ENCODE measurements at places on chromosomes 16 and 17.

- DNase-seq: no peak
These were observed 95.1 kb downstream of the METRNL start for GRCh38 chr17:83174362-83175118.

DNA sequence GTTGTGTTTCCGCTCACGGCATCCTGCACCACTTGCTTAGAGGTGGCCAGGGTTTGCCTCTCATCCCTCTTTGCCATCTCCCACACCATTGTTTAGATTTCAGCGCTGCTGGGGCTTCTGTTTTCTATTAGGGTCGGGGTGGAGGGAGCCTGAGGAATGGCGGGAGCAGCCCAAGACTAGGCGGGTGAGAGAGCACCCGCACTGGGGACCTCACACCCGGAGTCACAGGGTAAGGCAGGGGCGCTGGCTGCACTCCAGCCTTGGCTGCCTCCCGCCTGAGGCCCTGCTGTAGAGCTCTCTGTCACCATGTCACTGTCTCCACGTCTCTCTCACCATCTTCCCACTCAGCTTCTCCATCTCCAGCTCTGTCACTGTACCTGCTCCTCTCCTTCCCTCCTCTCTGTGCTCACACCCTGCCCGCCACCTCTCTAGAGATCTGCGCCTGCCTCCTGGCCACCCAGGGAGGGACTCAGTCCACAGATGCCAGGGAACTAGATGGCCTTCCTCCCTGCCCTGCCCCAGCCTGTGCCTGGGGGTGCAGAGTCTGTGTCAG is 32.8 kb upstream of the ABCC3 start:
- no peak for DNase-seq

GRCh38 chr17:20171741-20172365 is 162.7 kb downstream of the SPECC1 start:
- no peak for DNase-seq

GRCh38 chr17:1379930-1380313 is 20.1 kb downstream of the YWHAE start:
- no peak for DNase-seq

GRCh38 chr16:68088130-68088972 is 3.2 kb downstream of the NFATC3 start:
- DNase-seq: no peak

DNA sequence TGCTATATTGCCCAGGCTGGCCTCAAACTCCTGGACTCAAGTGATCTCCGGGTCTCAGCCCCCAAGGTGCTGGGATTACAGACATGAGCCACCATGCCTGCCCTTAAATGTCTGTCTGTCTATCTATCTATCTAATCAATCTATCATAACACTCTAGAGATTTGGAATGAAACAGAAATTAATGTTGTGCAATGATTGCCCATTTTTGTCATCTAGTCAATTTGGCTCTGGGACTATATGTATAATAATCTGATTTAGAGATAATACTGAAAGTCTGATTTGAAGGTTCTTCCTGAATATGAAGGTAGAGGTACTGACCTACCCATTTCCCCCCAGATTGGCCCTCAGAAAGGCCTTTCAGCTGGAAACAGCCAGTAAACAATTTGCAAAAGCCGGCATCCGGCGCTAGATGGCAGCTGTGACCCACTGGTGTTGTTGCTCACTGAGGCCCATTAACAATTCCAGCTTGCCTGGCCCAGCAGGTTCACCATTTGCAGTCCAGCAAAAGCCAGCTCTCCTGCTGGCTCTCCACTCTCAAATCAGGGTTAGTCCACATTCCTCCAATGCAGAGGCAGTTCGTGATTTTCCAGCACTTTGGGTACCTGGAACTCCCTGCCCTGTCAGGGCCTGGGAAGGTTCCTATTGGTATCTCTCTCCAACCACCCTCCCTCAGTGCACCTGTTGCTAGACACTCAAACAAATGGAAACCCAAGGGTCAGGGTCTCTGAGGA is 22.9 kb upstream of the C16orf87 start:
- DNase-seq: peak; percentile 76

GRCh38 chr17:4843321-4844000 is 10.3 kb downstream of the MINK1 start:
- DNase-seq: no peak

- DNase-seq: no peak
These were observed 183.5 kb downstream of the SEC14L1 start for GRCh38 chr17:77324227-77324626.

DNA sequence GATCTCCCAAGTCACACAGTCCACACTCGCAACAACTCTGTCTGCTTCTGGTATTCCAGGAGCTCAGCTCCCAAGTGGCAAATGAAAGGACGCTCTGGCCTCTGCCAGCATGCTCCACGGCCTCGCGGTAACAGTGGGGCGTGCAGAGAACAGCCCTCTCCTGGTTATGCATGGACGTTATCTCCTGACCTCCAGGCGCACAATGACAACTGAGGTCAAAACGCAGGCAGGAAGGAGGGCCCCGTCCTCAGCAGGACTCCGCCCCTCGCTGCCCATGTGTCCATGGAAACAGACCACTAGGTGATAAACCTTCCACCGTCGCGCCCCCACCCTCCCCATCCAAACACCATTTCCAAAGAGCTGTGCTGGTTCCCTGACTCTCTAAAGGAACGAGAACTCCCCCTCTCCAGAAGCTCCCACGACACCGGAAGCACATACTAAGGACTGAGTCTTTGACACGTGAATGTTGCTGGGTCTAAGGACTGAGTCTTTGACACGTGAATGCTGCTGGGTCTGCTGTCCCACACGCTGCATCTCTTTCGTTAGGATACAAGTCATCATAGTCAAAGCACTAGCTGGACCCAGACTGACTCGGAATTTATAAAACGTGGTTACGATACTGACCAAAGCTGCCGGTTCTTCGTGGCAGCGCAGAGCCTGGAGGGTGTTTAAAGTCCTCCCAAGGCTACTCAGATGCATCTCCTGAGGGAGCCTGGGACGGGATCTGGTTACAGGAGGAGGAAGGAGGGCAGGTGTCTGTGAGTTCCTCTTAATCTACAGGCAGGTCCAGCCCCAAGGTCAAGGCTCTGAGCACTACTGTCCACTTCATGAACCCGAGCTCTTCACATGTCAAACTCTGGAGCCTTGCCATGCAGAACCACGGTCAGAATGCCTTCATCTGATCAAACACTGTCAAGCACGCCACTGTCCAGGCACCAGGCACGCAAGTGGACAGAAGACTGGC is 43.9 kb downstream of the KLHDC4 start:
- DNase-seq: no peak

- peak; percentile 41 for DNase-seq
These were observed 126.6 kb downstream of the C16orf95 start for GRCh38 chr16:87190288-87191230.

DNA sequence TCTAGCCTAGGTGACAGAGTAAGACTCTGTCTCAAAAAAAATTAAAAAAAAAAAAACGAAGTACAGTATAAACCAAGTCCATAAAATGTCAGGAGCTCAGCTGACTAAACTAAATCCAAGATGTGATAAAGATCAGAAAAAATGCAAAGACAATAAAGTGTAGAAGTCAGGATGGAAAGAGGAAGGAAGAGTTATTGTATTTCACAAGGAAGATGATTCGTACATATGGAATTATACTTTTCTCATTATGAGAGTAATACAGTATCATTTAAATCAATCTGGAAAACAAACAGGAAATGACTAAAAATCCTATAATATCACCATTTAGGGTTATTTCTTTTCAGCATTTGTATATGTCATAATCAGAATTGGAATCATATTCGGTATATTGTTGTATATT is 11.4 kb upstream of the APOH start:
- DNase-seq: peak; percentile 70

DNA sequence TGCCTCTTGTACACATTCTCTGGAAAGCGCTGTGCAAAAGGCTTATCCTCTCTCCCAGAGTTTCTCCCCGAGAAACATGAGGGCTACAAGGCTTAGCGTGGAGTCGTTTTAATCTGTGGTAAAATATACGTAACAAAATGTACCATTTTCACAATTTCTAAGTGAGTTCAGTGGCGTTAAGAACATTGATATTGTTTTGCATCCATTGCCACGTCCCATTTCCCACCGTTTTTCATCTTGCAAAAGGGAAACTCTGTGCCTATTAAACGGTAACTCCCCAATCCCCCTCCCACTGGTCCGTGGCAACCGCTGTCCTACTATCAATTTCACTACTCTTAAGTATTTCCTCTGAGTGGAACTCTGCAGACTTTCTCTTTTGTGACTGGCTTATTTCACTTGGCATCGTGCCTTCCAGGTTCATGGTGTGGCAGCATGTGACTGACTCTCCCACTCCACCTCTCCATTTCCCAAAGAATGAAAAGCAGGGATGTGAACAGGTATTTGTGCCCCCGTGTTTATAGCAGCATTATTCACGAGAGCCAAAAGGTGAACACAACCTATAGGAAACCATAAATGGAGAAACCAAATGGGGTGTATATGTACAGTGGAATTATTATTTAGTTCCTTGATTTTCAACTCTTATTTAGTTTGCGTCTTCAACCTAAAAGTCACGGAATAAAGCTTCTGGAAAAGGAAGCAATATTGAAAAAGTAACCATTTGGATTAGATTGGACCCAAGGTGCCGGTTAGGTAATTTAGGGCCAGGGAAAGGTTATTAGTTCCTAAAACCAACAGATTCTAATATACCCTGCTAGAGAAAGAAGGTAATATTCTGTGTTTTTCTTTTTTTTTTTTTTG is 1.1 kb upstream of the USP32 start:
- DNase-seq: peak; percentile 72

GRCh38 chr16:2388875-2389433 is 40.3 kb upstream of the CCNF start:
- peak; percentile 62 for DNase-seq

DNA sequence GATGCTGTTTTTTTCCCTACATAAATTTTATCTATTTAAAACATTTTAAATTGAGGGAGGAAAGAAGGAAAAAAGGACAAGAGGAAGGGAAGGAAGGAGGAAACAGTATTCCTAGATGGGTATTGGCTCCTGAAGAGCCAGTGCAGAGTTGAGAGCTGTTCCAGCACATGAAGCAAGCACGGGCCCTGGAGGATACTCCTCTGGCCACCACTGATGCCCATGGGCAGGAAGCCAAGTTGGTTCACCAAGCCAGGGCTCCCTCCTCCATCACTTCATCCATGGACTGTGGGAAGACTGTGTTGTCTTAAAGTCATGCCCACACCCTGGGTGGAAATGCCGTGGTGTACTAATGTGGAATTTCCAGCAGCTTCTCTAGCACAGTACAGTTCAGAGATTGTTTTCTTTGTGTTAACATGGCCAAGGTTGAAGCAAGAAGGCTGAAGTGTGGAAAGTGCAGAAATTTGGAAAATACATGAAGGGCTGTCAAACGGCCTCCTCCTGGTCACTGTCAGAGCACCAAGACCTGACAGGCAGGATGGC is 23.9 kb upstream of the NOS2 start:
- no peak for DNase-seq

DNA sequence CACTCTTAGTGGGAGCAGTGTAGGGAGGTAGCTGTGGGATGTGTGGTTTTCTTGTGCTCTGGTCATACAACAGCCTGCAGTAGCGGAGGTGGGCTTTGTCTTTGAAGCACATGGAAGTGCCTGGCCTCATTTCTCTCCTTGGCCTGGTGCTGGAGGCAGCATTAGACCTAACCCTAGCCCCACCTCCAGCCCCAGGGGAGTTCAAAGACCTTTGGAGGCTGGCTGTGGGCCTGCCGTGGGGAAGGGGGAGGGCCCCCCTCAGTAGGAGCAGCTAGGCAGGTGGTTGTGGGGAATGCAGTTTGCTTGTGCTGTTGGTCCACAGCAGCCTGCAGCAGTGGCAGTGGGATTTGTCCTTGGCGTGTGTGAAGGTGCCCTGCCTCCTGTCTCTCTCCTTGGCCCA is 91.7 kb downstream of the BCAS3 start:
- DNase-seq: no peak

DNA sequence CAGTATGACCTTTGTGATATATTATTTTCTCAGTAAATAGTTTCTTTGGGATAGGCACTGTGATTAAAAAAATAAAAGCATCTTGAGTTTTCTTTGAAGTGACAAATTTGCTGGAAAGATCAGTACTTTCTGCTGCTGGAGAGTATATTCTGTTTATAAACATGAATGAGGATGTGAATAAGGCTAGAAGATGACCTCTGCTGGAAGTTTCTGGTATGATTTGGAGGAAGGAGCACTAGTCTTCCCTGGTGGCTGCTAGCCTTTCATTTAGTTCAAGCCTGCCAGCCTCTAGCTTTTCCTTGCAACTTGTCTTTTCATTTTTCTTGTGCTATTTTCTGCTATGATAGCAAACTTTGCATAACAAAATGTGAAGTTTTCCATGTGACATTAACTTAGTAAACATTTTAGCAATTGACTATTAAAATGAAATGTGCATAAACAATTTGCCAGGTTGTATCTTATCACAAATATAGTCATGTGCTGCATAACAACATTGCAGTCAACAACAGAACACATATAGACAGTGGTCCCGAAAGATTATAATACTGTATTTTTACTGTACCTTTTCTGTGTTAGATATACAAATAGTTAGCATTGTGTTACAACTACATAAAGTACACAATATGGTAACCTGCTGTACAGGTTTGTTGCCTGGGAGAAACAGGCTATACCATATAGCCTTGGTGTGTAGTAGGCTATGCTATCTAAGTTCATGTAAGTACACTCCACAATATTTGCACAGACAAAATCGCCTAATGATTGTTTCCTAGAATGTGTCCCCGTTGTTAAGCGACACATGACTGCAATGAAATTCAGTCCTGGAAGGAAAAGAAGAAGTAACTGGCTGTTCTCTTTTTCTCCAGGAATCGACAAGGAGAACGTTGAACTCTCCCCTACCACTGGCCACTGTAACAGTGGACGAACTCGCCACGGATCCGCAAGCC is 18.1 kb upstream of the RAB11FIP4 start:
- peak; percentile 77 for DNase-seq

GRCh38 chr17:47741109-47741792 is 8.2 kb downstream of the TBX21 start:
- DNase-seq: no peak

- DNase-seq: peak; percentile 2
These were observed 60.4 kb upstream of the MMP2 start for GRCh38 chr16:55418586-55418985.

GRCh38 chr17:70181866-70182265 is 12.5 kb downstream of the KCNJ2 start:
- peak; percentile 59 for DNase-seq

DNA sequence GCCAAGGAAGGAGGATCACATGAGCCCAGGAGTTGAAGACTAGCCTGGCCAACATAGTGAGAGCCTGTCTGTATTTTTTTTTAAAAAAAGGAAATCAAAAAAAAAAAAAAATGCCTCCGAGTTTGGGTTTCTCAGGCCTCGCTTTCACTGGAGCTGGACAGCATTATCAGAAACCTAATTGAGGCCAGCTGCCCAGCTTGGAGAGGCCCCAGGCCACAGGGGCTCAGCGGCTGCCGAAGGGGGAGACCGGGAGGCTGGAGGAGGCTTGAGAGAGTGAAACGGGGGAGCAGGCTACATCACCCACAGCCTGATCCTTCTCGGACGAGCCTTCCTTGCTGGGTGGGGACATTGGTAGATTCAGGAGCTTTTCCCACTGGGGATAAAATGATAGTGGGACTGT is 5.1 kb downstream of the TTYH2 start:
- DNase-seq: no peak

GRCh38 chr17:44673893-44674292 is 15.7 kb downstream of the CCDC43 start:
- DNase-seq: no peak

GRCh38 chr16:75385507-75386152 is 47.7 kb downstream of the CFDP1 start:
- peak; percentile 88 for DNase-seq
